T-helper 1 cell (primary cell): ENCODE measurements at places on chromosomes 2 and 18.

- DNase-seq: no peak
Measured at GRCh38 chr2:237307474-237307873, 106.5 kb downstream of the COL6A3 start.

GRCh38 chr18:13264091-13265007, 45.8 kb downstream of the LDLRAD4 start:
- no peak for DNase-seq

- DNase-seq: no peak
Measured at GRCh38 chr2:36369163-36369562, 13.6 kb downstream of the CRIM1 start.

GRCh38 chr2:68693951-68694350, 40.7 kb upstream of the ARHGAP25 start:
- DNase-seq: no peak

- no peak for DNase-seq
Measured at GRCh38 chr2:38060236-38061018, 15.5 kb downstream of the CYP1B1 start.

- DNase-seq: no peak
Measured at GRCh38 chr2:67965246-67965645, 97.6 kb downstream of the C1D start.
